ENCODE measurements at places on chromosomes 3 and 15.
A peak's percentile ranks its signal among the peaks of the same experiment; 100 is the strongest.

DNA sequence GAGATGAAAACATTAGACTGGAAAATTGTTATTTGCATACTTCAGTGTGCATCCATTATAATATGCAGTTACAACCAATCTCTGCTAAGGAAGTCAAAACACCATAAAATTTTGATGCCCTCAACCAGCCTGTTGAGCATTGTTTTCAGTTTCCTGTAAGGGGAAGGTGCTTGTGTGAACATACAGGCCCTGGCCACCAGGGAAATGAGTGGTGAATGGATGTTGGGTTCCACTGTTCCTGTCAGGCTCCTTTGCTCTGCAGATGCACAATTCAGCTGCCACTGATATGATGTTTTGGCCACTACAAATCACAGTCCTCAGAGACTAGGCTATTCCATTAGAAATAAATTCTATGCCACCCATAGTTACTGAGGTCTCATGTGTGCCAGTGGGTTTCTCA lies 184.6 kb downstream of the SYNPR start:
- no peak for DNase-seq

DNA sequence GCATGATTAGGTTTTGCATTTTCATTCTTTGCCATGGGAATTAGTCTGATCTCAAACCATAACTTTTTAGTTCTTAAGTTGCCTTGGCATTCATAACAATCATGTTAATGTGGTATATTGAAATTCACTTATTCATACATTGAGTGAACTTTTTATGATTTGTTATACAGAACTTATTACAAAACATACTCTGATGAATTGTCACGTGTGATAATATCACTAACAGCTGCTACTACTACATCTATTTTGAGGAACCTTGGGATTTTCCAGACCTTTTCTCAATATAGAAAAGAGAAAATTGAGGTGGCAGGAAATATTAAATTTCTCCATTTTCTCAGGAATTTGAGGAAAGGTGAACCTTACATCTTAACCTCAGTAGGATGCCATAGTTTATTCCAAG lies 9.2 kb downstream of the LXN start:
- no peak for DNase-seq

GRCh38 chr15:38847666-38848065 lies 283.1 kb upstream of the RASGRP1 start:
- DNase-seq = no peak

GRCh38 chr3:32577174-32577573 lies 6.5 kb upstream of the DYNC1LI1 start:
- no peak for DNase-seq

DNA sequence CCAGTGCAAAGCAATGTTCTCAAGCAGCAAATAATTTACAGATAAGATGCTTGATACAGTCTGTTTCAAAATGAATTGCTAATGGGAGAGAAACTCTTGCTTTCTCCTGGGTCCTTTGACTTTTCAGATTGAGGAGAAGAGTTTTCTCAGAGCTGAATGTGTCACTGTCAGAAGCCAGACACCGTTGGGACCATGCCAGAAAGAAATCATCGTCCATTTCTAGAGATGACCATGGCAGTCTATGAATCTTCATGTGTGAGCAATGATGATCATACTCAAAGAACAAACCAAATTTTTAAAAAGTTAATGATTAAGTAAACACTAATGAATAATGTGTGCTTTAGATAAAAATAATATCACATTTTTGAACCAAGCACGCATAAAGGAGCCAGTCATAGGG lies 77.6 kb downstream of the ZNF385D start:
- DNase-seq = no peak

GRCh38 chr3:195416795-195417194 lies 26.0 kb downstream of the ACAP2 start:
- DNase-seq = no peak

- DNase-seq = no peak
These were observed 311.5 kb downstream of the ULK4 start for GRCh38 chr3:41650406-41650805.

DNA sequence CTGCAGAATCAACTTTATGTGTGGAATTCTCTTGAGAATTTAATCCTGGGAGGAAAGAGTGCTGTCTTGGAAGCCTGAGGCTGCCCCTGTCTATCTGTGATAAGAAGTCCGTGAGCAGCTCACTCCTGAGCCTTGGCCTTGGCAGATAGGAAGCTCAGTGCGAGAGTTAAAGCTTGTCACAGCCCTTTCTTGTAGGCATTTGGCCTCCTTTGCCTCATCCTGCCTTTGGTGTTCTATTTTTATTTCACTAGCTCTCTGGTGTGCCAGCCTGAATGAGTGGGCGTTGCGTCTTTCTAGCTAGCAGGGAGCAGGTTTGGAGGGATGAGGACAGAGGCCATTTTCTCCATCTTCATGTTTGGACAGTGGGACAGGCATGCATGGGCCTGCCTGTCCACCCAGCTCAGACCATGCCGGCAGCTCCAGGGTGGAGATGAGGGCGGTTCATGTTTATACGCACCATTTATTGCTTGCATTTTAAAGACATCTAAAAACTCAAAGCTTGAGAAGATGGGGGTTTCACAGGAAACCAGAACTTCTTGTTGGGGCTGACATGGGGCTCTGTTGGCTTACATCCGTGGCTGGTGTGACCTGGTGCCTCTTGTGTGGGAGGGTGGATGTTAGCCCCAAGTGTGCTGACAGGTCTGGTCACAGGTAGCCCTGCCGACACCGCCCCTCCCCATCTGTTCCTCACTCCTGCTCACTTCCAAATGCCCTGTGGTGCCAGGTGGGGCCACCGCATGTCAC lies 29.8 kb downstream of the IRAK2 start:
- no peak for DNase-seq

DNA sequence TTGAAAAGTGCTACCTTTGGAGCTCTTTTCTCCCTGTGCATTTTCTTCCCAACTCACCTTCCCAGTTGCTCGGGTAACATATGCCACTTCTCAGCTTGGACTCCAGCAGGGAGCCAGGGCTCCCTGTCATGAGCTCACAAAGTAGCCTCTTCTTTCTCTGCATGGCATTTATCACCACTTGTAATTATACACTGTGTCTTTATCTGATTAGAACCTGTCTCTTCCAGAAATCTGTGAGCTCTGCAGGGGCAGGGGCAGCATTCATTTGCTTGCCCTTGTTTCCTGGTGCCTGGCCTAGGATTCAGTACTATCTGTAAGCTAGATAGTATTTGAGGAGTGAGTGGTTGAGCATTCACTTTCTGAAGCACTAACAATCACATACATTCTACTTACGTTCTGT lies 100.9 kb downstream of the CLSTN2 start:
- peak; percentile 81 for DNase-seq

DNA sequence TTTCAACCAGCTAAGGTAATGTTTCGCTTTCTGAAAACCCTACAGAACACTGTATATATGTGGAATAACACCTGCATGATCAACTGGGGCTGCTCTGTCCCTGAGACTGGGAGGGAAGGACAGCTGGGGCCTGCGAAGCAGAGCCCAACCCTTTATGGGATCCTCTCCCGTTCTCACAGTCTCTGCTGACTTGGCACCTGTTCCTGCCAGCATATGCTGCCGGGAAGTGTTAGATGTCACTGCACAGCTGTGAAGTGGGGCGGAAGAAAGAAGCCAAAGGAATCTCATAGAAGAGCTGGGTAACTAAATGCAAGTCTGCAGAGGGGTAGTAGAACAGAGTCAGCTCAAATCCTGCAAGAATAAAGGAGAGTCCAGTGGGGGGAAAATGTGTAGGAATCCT lies 29.6 kb downstream of the LRRC3B start:
- no peak for DNase-seq

- no peak for DNase-seq
These were observed 193.7 kb upstream of the MME start for GRCh38 chr3:154886437-154886836.

GRCh38 chr15:99677540-99678134 lies 55.6 kb downstream of the LYSMD4 start:
- DNase-seq = no peak

- DNase-seq = no peak
These were observed 25.8 kb downstream of the DYNC1LI1 start for GRCh38 chr3:32544894-32545293.

GRCh38 chr3:43254125-43254524 lies 32.2 kb upstream of the SNRK start:
- no peak for DNase-seq

DNA sequence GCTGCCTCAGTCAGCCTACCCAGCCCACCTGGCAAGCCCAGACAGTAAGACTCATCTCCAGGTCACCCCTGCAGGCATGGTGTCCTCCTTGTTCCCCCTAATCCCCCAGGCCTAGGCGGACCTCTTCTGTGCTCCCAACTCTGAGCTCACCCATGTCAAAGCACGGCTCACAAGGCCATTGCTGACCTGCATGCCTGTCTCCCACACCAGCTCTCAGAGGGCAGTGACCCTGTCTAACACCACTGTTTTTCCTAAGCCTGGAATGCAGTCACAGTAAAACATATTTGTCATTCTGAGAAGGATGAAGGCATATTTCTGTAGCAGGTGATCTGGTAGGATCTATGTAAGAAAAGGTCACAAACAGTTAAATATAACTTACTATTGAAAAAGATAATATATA lies 110.3 kb upstream of the HACD2 start:
- no peak for DNase-seq

- DNase-seq = no peak
These were observed 457.9 kb upstream of the ALCAM start for GRCh38 chr3:104908761-104909160.

DNA sequence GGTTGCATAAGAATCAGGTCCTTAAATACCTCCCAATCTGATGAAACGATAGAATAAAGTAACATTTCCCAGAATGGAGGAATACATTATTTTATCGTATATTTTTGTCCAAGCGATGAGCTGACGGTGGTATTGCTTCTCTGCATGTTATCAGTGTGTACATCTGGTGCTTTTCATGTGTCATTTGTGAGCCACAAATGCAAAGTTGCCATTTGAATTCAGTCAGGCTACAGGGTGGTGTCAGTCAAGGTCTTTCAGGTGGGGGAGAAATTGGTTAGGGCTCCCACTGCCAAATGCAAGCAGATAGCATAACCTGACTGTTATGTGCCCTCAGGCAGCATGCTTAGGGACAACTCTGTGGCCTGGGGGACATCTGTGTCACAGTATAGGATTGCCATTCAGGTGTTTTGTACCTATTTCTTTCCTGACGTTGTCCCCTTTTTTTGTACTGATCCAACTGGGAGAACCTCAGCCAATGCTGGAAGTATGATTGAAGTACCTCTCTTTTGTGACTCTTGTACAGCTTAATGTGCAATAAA lies 26.5 kb upstream of the TIMP4 start:
- no peak for DNase-seq

- no peak for DNase-seq
These were observed 255.3 kb upstream of the IL12A start for GRCh38 chr3:159733194-159733860.

DNA sequence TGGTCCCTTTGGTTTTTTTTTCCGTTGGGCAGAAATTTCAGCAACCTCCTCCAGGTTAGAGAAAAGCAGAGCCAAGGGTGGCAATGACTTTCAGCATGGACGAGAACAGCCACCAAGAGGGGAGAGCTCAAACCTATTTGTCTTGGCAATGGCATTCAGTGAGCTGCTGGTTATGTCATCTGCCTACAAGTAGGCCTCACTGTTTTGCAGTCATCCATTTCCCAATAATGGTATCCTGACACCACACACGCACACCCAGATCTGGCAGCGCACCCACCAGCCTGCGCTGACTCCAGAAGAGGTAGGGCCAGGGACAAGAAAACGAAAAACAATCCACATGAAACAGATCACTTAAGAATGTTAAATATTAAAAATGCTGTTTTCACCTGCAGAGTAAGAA lies 92.3 kb downstream of the MAGI1 start:
- DNase-seq = no peak

DNA sequence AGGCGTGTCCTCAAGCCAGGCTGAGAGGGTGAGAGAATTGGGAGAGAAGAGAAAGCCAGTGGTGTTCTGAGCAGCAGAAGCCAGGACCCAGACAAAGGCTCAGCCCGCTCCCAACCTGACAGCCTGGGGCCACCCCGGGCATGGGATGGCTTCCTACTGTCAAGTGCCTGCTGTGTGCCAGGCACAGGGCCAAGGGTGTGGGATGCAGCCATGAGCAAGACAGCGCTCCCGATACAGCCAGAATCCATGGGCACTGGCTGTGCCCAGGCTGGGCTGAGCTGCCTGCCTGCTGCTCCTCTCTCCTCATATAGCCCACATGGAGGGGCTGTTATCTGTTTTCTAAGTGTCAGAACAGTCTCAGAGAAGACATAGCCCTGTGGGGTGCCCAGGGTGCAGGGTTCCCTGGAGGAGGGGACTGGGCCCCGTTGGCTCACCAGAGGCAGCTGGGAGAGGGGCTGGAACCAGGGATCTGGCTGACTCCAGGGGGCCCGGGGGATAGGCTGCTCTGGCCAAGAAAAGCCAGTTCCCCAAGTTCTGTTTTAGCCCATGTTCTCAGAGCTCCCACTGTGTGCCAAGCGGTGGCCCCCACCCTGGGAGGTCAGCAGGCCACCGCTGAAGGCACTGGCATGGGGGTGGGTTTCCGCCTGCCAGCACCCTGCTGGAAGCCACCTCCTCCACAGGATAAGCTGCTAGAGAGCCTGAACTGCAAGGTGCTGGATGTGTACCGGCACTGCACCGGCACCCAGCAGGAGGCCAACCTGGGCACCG lies 39.0 kb downstream of the CFAP100 start:
- DNase-seq = peak; percentile 92

DNA sequence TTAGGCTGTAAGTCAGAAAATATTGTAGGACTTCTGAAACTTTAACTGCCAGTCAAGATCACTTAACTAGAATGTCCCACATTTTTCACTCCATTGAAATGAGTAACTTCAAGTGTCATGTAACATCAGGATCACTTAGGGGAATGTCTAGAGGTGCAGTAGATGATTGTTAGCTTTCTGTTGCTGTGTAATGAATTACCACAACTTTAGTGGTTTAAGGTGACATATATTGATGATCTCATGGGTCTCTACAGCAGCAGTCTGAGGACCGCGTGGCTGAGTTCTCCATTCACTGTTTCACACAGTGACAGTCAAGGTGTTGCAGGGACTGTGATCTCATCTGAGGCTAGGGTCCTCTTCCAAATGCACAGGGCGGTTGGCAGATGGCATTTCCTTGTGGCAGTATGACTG lies 82.7 kb downstream of the SLC25A26 start:
- DNase-seq = no peak

GRCh38 chr15:94230431-94230882 lies 904 bp upstream of the MCTP2 start:
- DNase-seq = no peak

- no peak for DNase-seq
These were observed 381.4 kb downstream of the CNTN3 start for GRCh38 chr3:74233091-74233490.

- no peak for DNase-seq
These were observed 156.8 kb downstream of the IMPG2 start for GRCh38 chr3:101163554-101163953.

- peak; percentile 10 for DNase-seq
These were observed 49.2 kb downstream of the PIERCE2 start for GRCh38 chr15:55457401-55458022.

DNA sequence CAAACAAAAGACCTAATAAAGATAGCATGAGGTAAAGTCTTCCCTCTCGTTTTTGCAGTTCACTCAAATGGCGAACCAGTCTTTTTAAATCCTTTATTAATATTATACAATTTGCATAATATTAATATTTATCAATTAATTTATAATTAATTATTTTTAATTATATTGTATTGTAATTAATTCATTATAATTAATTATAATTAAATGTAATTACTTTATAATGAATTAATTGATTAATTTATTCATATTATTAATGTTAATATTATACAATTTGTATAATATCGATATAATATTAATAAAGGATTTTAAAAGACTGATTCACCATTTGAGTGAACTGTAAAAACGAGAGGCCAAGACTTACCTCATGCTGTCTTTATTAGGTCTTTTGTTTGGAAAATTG lies 1045.4 kb upstream of the CADM2 start:
- DNase-seq = no peak

- DNase-seq = no peak
These were observed 189.7 kb downstream of the TNIK start for GRCh38 chr3:171270541-171270940.
